Stimulated activated CD4-positive, alpha-beta T cell treated with anti-CD3 and anti-CD28 coated beads, Interleukin-1b, Interleukin-23, amount 100 ng/mL, for 1 hour (primary cell): ENCODE measurements at places on chromosomes 7 and 10.

- no peak for DNase-seq
These were observed 148.7 kb upstream of the RSU1 start for GRCh38 chr10:16965740-16966447.

GRCh38 chr10:110414548-110415309, 83.0 kb upstream of the DUSP5 start:
- peak; percentile 62 for DNase-seq

- DNase-seq = no peak
These were observed 121.6 kb downstream of the LRRC18 start for GRCh38 chr10:48818081-48818480.

GRCh38 chr7:29105191-29105590, 41.1 kb downstream of the CPVL start:
- DNase-seq = no peak

GRCh38 chr7:92761391-92762097, 74.8 kb downstream of the CDK6 start:
- DNase-seq = no peak

DNA sequence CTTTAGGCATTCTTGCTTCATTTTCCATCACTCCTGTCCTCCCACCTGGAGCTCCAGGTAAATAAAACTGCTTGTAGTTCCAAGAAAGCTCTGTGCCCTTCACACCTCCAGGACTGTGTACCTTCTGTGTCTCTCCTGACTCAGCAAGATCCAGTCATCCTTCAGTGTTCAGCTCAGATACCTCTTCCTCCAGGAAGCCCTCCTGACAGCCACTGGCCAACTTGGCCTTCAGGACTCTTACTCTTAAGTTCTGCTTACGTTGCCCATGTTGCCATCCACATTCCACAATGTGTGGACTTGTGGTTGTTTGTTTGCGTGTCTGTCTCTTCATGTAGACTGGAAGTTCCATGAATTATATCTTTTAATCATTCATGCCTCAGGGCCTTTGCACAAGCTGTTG, 48.0 kb downstream of the SORCS3 start:
- no peak for DNase-seq

- no peak for DNase-seq
These were observed 311.4 kb upstream of the AKR1E2 start for GRCh38 chr10:4514445-4515108.

GRCh38 chr10:131858583-131859340, 42.0 kb upstream of the PPP2R2D start:
- no peak for DNase-seq

DNA sequence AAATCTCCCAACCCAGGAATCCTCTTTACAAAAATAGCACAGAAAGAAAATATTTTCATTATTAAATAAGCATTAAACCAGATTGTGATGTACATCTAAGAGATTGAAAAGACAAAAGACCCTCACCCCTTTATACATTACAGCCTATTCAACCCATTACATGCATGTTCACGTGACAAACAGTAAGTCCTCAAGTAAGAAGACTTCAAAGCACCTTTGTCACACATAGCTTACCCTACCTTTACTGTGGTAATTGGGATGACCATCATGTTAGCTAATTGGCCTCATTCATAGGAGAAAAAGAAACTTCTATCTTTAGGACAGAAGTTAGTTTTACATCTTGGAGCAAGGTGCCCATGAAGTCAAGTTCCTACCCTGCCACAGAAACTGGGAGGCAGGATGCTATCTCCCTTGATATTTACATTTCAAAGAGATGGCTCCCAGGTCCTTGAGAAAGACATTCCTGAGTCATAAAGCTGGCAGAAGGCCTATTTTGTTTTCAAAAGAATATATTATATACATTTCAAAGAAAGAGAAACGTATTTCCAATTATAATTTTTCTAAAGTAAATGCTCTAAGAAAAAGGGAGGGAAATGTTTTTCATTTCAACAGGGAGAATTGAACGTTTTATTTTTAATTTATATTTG, 48.1 kb downstream of the GNAI1 start:
- no peak for DNase-seq

DNA sequence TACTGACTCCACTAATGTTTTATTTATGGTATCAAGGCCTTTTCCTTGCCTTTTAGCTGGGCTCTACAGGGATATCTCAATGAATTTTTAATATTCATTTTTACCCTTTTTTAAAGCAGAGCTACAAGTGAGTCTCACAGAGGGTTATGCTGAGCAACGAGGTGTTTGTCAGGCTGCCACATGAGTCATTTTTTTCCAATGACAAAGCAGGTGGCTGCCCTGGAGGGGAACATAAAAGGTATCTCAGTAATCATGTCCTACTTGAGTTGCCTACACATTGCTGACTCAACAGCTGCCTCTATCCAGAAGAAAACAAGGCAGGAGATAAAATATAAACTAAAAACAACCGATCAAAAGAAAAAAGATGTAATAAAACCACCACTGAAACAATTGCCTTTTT, 1004.9 kb upstream of the POT1 start:
- DNase-seq = no peak

DNA sequence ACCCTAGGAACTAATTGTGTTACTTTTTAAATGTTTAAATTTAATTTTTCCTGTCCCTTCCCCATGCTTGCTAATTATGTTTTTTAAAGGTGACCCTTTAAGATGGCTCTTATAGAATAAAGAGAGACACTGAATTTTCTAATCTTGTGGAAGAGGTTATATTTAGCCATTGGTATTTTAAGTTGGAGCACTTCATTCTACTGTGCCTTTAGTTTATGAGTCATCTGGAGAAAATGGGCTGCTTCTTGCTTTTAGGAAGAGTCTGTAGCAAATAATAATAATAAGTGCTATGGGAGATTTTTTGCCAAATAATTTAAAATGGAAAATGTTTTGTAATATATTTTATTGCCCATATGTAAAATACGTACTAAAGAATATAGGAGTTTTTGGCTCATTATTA, 139.7 kb downstream of the ADK start:
- DNase-seq = no peak

DNA sequence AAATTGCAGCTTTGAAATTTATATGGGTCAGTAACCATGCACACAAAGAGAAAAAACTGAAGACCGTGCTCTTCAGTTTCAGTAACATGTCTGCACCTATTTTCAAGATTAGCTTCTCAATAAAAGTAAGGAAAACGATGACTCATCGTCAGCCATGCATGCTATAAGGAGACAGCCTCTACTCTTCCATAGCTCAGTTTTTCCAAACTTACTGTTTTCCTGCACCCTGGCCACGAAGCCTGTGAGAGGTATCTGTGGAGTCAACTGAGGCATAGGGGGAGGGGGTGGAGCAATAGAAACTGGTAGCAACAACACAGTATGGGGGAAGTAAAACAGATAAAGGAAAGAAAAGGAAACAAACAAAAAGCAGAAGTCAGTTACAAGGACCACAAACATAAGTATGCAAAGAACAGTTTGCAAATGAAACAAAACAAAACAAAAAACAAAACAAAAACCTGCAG, 58.0 kb downstream of the PDSS1 start:
- DNase-seq = no peak

DNA sequence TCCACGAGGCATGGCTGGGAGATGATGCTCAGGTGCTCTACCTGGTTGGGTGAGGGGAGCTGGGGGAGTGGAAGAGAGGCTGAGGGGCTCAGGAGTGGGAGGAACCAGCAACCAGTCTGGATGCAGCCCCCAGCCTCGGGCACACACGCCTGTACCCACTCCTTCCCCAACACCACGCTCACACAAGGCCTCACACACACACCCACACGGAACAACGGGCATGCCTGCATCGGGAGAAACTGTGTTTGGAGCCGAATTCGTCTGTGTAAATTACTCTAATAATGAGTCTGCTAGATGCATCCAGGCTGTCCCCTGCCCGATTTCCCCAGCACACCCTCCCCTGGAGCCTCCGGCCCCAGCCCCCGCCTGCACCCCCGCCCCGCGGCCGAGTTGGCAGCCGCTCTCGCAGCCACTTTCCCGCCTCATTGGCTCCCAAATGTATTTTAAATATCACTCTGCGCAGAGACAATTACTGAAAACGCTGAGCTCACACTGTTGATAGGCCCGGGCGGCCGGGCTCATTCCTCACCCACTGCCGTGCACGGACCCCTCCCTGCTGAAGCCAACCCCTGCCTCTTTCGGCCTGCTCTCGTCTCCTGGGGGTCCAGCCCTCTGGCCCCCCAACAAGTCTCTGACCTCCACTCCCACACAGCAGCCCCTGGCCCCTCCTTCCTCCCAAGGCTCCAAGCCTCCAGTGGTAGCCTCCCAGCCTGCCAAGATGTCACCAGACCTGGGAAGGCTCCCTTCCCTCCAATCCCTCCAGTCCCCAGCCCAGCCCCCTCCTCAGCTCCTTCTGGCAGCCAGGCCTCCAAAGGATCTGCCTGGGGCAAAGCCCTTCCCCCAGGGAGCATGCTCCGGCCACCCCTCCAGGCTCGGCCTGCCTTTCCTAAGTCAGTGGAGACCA, 11.1 kb downstream of the H2BK1 start:
- DNase-seq = no peak

DNA sequence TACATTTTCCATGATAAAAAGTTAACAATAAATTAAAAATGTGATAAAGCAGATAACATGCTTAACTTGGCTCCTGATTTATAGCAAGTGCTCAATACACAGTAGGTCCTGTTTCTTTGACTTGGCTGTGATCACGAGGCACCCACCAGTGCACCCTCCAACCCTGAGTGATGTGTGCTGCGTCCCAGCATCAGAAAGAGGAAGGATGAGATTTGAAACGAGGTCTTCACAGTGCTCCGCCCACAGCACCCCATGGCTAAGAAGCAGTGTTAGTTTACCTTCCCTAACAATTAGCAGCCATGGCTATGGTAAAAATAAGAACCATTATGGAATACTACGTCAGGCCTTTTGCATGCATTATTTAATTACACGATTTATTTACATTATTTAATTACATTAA, 292.0 kb upstream of the ZMIZ1 start:
- no peak for DNase-seq

DNA sequence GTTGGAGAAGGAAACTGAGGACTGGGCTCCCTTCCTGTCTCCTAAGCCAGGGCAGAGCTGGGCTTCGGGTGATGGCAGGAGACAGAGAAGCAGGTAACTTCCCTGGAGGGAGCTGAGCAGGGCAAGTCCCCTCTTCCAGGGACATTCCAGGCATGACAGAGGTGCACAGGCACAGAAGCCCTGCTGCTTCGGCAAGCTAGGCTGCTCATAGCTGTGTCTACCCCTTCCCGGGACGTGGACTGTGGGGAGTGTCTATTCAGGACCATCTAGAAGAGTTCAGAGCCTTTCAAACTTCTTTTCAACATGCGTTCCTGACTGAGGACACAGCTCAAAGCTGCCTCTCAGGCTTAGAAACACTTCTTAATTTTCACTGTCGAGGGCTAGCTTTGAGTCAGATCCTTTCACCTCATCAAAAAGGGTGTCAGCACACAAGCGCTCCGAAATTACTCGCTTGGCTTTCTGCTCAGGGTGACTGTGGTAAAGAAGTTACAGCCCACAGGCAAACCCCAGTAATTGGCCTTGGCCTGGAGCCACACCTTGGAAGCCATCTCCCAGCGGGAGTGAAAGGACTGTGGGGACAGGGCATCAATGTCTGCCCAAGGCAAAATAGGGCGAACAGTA, 63.7 kb upstream of the STEAP1B start:
- no peak for DNase-seq

GRCh38 chr7:78039790-78040776, 241.5 kb downstream of the PHTF2 start:
- no peak for DNase-seq

DNA sequence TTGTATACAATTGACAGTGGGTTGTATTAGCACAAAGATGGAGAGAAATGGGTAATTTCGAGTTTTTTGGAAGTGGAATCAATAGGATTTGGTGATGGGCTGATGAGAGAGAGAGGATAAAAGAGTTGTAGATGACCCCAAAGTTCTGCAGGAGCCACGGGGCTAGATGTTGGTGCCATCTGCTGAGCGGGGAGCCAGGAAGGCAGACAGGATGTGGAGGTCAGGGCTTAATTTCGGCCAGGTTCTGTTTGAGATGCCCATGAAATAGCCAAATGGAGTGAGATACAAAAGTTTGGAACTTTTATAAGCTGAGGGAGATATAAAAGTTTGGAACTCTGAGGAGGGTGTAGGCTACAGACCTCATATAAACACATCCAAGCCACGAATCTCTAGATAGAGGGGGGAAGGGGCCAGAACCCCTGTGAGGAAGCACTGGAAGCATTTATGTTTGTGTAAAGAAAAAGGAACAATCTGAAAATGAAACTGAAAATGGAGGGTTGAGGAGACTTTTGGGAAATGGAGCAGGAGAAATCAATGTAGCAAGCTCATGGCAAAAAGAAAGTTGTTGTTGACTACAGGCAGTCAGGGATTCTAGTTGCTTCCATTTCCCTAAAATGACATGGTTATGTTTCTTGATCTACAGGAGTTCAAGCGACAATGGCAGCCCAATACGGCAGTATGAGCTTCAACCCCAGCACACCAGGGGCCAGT, 2.2 kb downstream of the GIMAP4 start:
- DNase-seq = no peak

DNA sequence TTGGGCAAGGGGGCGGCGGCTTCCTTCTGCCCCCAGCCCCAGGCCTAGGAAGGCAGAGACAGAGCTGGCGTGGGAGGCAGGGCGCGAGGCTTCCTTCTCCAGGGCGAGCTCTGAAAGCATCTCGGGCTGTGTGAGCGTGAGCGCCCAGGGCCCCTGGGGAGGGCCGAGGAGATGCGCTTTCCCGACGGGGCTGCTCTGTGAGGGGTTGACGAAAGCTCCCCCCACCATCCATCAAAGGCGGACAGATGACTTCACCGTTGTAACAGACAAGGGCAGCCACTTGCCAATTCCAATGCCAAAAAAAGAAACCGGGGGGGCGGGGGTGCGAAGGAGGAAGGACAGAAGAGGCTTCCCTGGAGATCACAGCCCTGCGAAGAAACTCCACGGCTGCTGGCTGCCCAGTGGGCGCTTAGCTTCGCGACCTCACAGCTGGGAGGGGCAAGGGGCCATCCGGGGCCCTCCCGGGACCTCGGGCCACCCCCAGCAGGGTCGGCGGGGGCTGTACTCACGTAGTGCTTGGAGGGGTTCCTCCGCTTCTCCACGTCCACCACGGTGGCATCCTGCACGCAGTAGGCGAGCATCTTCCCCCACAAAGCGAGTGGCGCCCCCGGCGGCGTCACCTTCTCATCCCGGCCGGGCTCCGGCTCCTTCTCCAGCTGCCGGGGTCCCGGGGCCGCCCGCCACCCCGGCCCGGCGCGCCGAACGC, 537 bp downstream of the SH3PXD2A start:
- DNase-seq = no peak

GRCh38 chr7:2633538-2634266, 1.9 kb downstream of the TTYH3 start:
- DNase-seq = no peak

DNA sequence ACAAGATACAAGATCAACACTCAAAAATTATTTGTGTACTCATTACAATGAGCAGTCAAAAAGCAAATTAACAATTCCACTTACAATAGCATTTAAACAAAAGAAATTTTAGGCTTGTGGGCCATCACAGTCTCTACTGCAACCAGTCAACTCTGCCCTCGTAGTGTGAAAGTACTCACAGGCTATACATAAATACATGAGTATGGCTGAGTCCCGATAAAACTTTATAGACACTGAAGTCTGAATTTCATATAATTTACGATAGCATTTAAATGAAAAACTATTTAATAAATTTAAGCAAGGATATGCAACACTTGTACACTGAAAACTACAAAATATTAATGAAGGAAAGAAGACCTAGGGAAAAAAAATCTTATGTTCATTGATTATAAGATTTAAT, 90.1 kb downstream of the ZNF33B start:
- DNase-seq = no peak

GRCh38 chr7:108063520-108063933, 60.6 kb upstream of the LAMB1 start:
- DNase-seq = no peak
